ENCODE measurements at places on chromosomes 7 and 10.

- no peak for DNase-seq
Measured at GRCh38 chr10:34327184-34327583, 487.9 kb downstream of the PARD3 start.

DNA sequence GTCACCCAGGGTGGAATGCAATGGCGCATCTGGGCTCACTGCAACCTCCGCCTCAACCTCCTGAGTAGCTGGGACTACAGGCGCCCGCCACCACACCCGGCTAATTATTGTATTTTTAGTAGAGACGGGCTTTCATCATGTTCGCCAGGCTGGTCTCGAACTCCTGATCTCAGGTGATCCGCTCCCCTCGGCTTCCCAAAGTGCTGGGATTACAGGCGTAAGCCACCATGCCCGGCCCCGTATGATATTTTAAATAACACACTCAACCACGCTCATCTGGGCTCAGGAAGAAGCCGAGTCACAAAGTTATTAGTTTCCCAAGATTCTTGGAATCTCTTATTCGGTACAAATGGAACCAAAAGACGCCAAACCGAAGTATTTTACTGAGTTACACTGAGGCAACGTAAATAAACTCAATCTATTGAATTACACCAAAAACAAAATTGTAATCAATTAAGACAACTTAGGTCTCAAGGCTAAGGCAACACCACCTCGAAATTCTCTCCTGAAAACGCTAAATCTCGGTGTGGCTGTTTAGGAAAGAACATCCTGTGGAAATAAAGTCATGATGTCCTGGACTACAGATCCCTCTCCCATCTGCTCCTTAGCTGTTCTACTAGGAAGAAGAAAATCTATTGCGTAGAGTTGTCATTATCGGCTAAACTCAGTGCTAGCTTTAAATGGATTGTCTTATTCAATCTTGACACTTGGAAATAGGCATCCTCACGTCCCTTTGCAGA, 910 bp downstream of the ARHGAP19 start:
- DNase-seq = no peak

DNA sequence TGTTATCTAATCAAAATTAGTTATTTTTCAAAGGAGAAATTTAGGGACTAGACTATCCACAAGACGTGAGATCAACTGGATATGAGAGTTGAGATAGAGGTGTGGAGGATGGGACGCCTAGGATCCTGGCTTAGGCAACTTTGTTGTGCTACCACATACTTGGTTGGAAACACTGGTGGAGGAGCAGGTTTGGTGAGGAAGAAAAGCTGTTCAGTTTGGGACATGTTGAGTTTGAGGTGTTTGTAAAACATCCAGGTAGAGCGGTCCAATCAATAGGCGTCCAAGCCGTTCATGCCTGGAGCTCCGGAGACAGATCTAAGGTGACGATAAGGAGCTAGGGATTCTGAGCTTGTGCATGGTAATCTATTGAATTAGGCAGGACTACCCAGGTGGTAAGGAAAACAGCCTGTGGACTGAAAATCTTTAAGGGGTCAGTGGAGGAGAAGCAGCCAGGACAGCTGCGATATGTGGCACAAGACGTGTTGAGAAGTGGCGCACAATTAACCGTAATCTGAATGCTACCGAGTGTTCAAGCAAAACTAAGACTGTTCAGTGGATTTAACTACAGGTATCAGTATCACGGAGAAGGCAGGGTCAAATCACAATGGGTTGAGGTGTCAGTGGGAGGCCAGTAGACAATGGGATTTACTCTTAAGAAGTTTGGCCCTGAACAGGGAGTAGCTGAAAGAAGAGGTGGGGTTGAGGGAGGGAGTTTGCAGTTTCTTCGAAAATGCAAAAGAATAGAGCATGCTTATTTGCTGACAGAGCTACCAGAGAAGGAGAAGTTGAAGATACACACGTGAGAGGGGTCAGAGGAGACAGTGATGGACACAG, 16.1 kb upstream of the TRPV6 start:
- DNase-seq = no peak

DNA sequence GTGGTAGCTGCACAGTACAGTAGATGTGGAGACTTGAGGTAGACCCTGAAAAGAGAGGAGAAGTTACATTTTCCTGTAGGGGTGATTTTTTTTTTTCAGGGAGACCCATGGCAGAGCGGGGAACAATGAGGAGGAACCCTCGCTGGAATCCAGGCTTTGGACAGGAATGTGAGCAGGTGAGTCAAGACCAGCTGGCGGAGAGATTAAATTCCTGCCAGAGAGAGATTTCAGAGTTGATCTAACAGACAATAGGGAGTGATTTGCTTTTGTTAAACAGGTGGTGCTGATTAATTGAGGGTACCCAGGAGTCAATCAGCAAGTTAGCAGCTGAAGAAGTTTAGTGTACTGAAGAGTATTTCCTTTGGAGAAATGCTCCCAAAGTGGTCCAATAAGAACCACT, 41.6 kb upstream of the MINDY3 start:
- no peak for DNase-seq

GRCh38 chr10:100020142-100020885, 10.6 kb upstream of the DNMBP start:
- DNase-seq = no peak

- no peak for DNase-seq
Measured at GRCh38 chr7:25643770-25644394, 415.6 kb upstream of the NPVF start.

GRCh38 chr10:59463909-59464308, 101.6 kb upstream of the FAM13C start:
- no peak for DNase-seq

GRCh38 chr10:131050162-131050766, 261.3 kb downstream of the TCERG1L start:
- no peak for DNase-seq
